ENCODE measurements at places on chromosomes 5 and 9. TPM values are rescaled to one million over a fixed set of nuclear protein-coding genes. Genes with fewer than 3 reads are reported as not detected.

The NR6A1 gene
- total RNA-seq: 1.7 TPM

The BHMT2 gene
- 39.4 TPM for total RNA-seq

DNA sequence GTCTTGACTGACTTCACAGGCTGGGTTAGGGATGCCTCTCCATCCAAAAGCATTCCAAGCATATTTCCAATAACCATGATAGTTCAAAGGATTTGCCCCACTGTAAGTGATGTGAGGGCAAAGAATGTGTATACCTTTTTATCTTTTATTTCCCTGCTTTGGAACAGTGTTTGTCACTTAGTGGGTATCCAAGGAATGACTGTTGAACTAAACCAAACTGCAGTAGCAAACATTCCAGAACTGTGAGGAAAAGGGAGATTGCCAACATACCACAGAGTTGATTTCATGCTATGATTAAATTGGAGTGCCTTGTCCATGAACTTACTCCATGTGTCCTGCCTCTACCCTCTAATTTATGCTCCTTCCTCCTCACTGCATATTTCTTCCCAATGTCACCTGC lies 400.0 kb downstream of the KIAA0825 start:
- H3K27ac ChIP-seq: no peak overlapping the region
- DNase-seq: no peak
- H3K27me3 ChIP-seq: no peaks in the 10 kb centered on the region
- H3K4me1 ChIP-seq: no peaks in the 10 kb centered on the region
- H3K36me3 ChIP-seq: no peaks in the 10 kb centered on the region

DNA sequence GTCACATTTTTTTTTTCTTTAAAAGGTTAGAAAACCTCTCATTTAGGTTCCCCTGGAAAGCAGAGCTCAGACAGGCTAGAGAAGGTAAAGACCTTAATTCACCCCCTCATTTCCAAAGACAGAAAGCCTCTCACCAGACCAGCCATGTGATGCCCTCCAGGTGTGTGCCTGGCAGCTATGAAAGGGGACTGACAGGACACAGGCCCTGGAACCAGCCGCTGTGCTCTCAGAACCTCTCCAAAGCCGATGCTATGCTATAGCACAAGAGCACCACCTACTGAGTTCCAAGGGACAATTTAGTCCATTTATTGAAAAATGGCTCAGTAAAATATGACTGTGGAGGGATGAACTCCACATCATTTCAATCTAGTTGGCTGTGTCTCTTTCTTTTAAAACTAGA lies 48.8 kb downstream of the FANCC start:
- no peaks in the 10 kb centered on the region for H3K36me3 ChIP-seq
- no peak for DNase-seq
- H3K27me3 ChIP-seq: no peaks in the 10 kb centered on the region
- no peak overlapping the region for H3K4me3 ChIP-seq

DNA sequence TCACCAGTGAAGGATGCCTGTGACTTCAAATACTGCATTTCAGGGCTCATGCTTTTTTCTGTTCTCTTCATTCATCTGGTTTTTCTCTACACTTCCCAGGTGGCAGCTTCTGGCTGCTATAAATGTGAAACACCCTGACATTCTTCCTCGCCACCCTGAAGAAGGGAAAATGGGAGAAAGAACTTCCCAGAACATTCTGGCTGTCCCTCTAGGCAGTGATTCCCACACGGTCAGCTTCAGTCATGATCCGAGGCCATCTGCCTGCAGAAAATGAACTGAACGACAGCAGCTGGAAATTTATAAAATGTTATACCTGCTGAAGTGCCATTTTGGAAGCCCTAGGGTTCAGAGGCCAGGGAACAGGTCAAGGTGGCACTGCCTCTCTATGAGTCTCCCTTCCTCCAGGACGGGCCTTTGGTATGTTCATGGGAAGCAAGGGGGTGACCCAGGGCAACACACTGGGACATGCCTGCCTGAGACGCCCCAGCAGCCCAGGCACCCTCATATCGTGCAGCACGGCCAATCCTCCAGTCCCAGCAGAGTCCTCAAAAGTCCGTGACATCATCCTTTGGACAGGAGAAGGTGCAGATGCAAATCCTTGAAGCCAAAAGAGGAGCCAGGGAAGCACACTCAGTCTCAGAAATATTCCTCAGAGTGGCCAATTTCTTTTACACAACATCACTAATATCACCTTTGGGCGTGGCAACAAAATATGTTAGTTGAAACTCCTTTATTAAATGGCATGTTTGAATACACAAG lies 107.1 kb downstream of the SEMA5A start:
- H3K27ac ChIP-seq: no peak overlapping the region
- H3K27me3 ChIP-seq: no peaks in the 10 kb centered on the region
- no peak overlapping the region for H3K4me3 ChIP-seq
- no peak for DNase-seq

- no peaks in the 10 kb centered on the region for H3K4me1 ChIP-seq
- H3K4me3 ChIP-seq: no peak overlapping the region
- DNase-seq: no peak
- no peaks in the 10 kb centered on the region for H3K36me3 ChIP-seq
- no peaks in the 10 kb centered on the region for H3K27me3 ChIP-seq
- H3K27ac ChIP-seq: no peak overlapping the region
These were observed 241.4 kb downstream of the HINT1 start for GRCh38 chr5:130923543-130924124.

GRCh38 chr5:179166886-179167841 lies 107.0 kb downstream of the ZNF354C start:
- H3K4me1 ChIP-seq: peaks cover 14% of the 10 kb centered on the region
- H3K4me3 ChIP-seq: peak overlapping the region; percentile 1
- peaks cover 8% of the 10 kb centered on the region for H3K36me3 ChIP-seq
- DNase-seq: no peak
